IgD-negative memory B cell (primary cell): ENCODE measurements at places on chromosomes 6 and 20. TPM values are rescaled to one million over a fixed set of nuclear protein-coding genes. Genes with fewer than 3 reads are reported as not detected.

HLA-DPA1 gene
- 2,568 TPM for polyA plus RNA-seq

KCNQ5 gene
- polyA plus RNA-seq, result 6.9 TPM

WFDC5 gene
- polyA plus RNA-seq, result not detected

HCRTR2 gene
- polyA plus RNA-seq, result not detected

PTK6 gene
- polyA plus RNA-seq, result 1.3 TPM

PROKR2 gene
- not detected for polyA plus RNA-seq

KHDC1 gene
- 3.1 TPM for polyA plus RNA-seq

SGK2 gene
- not detected for polyA plus RNA-seq

SLC17A1 gene
- not detected for polyA plus RNA-seq

LRRC1 gene
- polyA plus RNA-seq, result 5.0 TPM

BCAS4 gene
- 118 TPM for polyA plus RNA-seq

NKX2-2 gene
- not detected for polyA plus RNA-seq

NAA20 gene
- 51.6 TPM for polyA plus RNA-seq

PBOV1 gene
- polyA plus RNA-seq, result not detected

CMTR1 gene
- polyA plus RNA-seq, result 27.5 TPM

DEFB132 gene
- polyA plus RNA-seq, result not detected

UNC93A gene
- not detected for polyA plus RNA-seq

NPEPL1 gene
- polyA plus RNA-seq, result 6.9 TPM
